ENCODE measurements at places on chromosomes 2 and 18.

- DNase-seq, result no peak
Measured at GRCh38 chr2:104344985-104345384, 508.9 kb upstream of the POU3F3 start.

- no peak for DNase-seq
Measured at GRCh38 chr2:2879071-2879470, 498.5 kb downstream of the EIPR1 start.

DNA sequence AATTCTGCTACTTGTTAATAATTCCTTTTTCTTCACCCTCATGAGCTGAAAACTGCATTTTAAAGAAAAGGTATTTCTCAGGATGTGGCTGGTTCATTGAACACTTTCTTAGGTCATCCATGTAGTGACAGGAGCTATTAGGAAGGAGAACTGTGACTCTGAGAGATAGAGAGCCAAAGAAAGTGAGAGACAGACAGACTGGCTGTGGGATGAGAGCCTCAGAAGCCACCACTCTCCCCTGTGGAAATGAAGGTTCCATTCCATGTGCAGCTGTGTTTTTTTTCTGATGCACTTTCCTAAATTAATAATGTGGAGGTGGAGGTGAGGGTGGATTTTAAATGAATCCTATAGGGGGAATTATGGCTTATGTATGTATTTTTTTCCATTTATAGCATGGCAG is 113.3 kb downstream of the FAM210A start:
- no peak for DNase-seq

GRCh38 chr2:159882130-159882745 is 84.2 kb upstream of the CD302 start:
- no peak for DNase-seq

- no peak for DNase-seq
Measured at GRCh38 chr18:79577451-79578395, 101.9 kb upstream of the CTDP1 start.

DNA sequence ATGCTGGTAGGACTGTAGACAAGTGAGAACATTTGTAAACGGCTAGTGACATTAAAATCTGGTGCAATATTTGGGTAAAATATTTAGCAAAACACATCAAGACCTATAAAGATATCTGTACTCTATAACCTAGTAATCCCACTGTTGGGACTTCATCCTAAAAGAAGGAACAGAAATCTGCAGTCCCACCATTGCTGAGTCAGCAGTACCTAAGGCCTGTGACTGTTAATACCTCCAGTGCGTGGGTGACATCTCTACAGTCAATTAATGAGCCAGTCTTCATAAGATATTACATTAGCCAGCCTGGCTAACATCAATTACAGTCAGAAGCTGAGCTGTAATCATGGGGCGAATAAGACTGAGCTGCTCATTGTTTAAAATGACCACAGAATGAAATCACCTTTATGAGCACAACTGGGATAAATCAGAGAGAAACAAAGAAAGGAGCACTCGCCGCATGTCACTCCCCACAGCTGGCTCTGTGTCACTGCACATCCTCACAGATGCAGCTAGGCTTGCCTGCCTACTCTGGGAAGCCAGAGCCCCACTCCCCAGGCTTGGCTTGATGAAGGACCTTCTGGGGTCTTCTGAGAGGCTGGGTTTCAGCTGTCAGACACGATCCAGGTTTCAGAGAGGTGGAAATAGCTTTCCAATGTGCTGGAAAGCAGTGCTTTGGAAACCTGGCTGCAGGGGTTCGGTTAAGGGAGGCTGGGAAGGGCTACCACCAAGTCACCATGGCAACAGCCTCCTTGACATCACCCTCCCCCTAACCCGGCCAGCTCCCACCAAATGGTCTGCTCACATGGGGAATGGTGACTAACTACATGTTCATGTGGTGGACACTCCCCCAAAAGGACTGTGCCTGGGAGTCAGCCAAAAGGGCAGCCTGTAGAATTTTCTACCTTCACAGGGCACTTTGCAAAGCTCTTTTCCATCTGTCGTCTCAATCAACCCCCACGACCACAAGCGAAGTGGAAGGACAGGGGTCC is 145.0 kb downstream of the ZBTB7C start:
- DNase-seq, result no peak

DNA sequence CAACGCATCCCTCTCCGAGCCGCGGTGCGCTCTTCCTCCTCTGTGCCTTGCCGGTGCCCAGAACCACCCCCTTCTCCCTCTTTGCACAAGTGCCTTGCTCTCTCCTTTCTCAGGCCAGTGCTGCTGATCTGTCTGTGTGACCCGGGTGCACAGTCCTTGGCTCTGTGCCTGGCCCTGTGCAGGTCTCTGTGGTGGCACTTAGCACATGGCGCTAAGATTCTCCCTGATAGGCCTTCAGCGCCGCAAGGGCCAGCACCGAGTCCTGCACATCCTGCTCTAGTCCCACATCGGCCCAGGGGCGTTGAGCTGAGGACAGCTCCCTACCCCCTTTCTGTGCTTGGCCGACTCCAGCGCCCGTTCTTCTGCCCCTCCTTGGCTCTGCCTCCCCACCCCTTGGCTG is 136.1 kb downstream of the NEDD4L start:
- DNase-seq, result no peak

GRCh38 chr2:168480825-168481585 is 24.9 kb downstream of the CERS6 start:
- no peak for DNase-seq

- peak; percentile 88 for DNase-seq
Measured at GRCh38 chr2:32627814-32628579, at the start of gene TTC27. TSS of gene TTC27 (plus strand) at chr2:32628050. CDS start at chr2:32628293, 243 bp downstream.

- no peak for DNase-seq
Measured at GRCh38 chr2:102544182-102544581, 71.2 kb downstream of the SLC9A4 start.

DNA sequence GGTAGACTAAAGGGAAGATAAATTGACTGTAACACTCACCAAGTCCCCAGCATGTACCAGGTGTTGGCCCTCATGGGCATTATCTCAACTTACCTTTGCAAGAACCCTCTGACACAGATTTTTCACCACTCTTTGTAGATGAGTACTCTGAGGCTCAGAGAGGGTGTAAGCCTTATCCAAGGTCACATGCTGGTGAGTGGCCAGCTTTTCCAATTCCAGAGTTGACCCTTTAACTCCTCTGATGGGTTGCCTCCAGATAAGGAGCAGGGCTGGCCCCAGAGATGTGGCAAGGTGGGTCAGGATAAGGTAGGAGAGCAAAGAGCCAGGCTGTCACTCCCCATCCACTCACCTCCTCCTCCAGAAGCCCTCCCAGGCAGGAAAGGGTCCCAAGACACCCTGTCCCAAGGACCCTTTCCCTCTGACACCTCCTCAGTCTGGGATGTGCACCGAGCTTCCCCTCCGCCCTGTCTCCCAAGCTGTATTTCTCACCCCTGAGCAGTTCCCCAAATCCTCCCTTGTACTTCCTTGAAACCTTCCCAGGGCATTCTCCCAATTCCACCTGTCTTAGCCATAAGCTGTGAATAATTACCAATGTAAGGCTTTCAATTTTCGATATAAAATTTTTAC is 165.9 kb downstream of the ZFP36L2 start:
- DNase-seq, result no peak

DNA sequence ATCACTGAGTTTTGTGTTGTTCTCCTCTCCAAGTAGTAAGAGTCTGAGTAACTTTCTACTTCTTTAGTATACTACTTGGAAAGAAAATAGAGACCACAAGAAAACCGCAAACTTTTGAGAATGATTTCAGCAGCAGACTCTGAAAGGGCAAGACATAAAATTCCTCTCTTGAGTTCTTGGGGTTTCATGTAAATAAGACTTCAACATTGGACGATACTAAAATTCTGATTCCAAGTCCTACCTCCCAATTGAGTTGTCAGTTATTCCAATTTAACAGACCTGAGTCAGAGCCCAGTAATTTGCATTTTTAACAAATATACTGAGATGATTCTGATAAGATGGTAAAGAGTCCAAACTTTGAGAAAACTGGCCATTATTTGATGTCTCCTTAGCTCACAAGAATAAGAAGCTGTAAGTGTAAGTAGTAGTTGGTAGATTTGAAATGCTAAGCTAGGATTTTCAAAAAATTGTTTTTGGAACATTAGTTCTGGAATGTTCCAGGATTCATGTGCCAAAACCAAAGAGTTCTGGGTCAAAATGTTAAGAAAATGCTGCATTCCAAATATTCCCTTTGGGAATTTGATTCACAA is 261.6 kb upstream of the SPOPL start:
- DNase-seq, result no peak

- no peak for DNase-seq
Measured at GRCh38 chr2:187982668-187983067, 309.0 kb upstream of the GULP1 start.

DNA sequence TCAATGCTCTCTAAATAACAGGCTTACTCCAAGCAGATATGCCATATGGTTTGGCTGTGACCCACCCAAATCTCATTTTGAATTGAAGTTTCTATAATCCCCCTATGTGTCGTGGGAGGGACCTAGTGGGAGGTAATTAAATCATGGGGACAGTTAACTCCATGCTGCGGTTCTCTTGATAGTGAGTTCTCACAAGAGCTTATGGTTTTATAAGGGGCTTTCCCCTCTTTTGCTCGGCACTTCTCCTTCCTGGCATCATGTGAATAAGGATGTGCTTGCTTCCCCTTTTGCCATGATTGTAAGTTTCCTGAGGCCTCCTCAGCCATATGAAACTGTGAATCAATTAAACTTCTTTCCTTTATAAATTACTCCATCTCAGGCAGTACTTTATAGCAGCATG is 302.7 kb upstream of the ZC3H15 start:
- no peak for DNase-seq

GRCh38 chr18:76126327-76126726 is 368.7 kb downstream of the ZNF516 start:
- no peak for DNase-seq

DNA sequence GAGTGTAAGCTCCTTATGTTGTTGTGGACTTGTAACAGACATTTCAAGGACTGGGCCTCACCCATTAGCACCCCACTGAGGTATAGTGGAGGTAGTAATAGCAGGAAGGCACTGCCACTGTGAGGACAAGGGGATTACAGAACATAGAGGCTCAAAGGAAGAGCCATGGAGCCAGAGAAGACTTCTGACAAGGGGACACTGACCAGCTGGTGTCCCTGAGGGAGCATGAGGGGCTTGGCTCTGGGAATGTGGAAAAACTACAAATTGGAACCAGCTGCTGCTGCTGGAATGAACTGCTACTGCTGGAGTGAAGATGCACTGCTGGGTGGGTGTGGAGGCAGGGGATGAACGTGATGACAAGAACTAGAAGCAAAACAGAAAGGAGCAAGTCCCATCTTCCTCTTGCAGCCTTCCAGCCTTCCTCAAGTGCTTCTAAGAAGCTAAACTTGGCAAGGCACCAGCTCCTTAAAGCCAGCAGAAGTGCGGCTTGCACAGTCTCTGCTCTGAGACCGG is 167.3 kb upstream of the NOSTRIN start:
- DNase-seq, result no peak

DNA sequence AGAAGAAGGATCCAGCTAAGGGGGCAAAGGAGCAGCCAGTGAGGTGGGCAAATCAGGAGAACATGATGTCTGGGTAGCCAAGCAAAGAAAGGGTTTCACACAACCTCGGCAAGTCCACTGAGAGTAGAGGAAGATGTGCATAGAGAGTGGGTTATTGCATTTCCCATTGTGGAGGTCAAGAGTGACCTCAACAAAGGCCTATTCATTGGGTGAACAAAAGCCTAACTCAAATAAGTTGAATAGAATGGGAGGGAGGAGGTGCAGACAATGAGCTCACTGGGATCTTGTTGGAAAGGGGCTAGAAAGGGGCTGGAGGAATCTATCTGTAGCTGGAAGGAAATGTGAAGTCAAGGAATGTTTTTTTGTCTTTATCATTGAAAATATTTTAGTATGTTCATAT is 14.0 kb upstream of the PDCL3 start:
- no peak for DNase-seq

DNA sequence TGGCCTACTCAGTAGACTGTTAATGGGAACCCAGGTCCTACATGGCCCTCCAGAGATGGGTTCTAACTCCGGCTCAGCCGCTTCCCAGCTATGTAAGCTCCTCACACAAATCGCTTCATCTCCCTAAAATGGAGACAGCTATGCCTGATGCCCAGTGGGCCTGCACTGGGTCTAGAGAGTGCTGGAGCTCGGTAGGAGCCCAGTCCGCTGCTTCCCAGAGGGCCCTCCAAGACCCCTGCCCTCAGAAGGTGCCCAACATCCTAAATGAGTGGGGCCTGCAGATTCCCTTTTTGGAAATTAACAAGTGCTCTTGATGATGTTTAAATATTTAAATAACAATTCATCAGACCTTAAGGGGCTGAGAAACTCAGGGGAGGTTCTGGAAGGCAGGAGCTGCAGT is 47.1 kb downstream of the HS1BP3 start:
- DNase-seq, result no peak

DNA sequence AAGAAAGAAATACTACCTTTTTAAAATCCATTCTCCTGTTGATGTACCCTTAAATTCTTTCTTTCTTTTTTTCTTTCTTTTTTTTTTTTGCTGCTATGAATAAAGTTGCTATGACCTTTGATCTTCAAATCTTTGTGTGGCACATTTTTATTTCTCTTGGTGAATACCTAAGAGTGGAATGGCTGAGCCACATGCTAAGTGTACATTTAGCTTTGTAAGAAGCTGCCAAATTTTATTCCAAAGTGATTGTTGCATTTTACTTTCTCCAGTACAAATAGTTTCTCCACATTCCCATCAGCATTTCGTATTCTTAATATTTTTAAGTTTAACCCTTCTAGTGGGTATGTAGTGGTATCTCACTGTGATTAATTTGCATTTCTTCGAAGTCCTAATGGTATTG is 88.8 kb upstream of the RAB27B start:
- no peak for DNase-seq

GRCh38 chr2:192165842-192166241 is 28.9 kb downstream of the TMEFF2 start:
- DNase-seq, result no peak

DNA sequence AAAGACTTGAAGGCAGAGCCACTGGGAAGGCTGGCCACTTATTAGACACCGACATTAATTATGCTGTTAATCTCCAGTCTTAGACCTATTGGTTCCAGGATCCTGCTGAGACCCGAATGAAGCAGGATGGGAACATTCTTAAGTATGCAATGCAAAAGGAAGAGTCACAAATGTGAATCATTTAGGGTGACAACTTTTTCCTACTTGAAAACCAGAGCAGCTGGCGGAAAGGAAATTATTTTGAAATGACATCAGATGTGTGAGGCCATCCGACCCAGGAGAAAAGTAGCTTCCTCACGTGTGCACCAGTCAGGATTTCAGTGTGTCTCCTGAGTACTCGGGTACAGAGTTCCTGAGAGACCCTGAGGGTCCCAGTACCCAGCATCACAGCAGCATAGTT is 222.9 kb upstream of the NCKAP5 start:
- DNase-seq, result no peak

DNA sequence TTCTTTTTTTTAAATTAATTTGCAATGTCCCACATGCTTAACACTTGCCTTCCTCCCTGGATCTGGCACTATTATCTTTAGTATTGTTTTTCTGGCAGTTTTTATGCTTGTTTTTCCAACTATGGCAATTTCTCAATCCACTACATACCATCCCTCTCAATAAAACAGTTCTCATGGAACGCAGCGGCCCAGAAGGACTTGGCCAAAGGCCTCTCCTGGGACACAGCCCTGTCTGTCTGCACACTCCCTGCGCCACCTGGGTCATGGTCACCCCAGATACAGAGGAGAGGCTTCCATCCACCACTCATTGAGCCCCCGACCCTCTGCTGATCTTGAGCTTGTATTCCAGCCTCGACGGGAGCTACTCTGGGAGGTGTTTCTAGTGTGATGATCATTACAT is 91.2 kb downstream of the TWIST2 start:
- no peak for DNase-seq

Data from stimulated activated CD8-positive, alpha-beta memory T cell treated with anti-CD3 and anti-CD28 coated beads, Interleukin-4, amount 100 ng/mL, for 1 hour (primary cell).